ENCODE measurements at places on chromosomes 6 and 20.

DNA sequence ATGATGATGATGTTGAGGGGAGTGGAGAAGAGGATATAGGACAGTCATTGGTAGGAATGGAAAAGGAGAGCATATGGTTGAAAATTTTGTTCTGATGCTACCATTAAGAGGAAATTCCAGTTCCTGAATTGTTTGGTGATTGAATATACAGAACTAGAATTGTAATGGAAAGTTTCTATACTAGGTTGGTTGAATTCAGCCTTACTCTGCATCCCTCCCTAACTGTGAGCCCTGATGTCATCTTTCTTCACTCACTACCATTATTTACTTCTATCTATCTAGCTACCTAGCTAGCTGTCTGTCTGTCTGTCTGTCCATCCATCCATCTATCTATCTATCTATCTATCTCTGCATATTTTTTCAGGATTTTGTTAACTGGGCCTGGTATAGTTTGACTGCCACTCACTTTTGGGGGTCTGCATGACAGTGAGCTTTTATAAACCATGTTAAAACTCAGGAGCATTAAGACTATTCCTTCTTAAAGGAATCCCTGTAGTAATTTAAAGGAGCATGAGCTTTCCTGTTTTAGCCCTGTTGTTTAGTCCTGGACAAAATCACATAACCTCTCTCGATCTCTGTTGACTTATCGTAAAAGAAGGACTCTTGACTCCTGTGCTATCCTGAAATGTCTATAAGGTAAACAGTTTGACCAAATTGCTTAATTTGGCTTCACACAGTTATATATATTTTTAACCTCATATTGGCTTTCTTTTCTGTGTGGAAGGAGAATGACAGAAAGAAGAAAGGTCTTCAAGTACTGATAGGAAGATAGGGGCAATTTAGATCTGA is 71.4 kb downstream of the AKAP7 start:
- DNase-seq, result no peak

DNA sequence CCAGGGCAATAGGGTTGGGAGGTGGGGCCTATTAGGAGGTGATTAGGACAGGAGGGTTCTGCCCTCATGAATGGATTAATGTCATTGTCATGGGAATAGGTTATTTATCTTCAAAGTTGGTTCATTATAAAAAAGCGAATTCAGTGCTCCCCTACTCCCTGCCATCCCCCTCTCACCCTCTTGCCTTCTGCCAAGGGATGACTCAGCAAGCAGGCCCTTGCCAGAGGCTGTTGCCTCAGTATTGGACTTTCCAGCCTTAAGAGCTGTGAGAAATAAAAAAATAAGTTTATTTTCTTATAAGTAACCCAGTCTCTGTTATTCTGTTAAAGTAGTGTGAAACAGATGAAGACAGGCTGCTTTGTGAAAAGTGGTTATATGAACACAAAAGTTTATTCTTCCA is 381.1 kb upstream of the ZFP64 start:
- no peak for DNase-seq

- peak; percentile 59 for DNase-seq
Measured at GRCh38 chr6:158474961-158475343, 84.9 kb upstream of the TMEM181 start.

- DNase-seq, result no peak
Measured at GRCh38 chr20:36861625-36861874, 14.4 kb upstream of the TLDC2 start.

- no peak for DNase-seq
Measured at GRCh38 chr20:34070859-34071258, 41.2 kb downstream of the EIF2S2 start.

DNA sequence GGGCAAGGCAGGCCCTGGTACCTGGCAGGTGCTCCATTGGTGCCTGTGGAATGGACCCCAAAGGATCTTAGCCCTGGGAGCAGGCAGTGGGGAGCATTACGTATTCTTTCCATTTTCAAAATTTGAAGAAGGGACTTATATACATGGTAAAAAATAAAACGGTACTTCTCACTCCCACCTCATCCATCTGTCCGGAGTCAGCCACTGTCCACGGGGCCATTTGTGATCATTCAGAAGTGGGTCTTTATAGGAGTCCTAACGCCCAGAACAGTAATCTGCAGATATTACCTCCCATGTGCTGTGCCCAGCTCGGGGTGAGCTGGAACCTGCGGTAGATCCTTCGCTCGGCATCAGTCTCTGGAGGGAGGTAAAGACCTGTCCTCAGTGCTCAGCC is 110.4 kb downstream of the SYCP2 start:
- no peak for DNase-seq

DNA sequence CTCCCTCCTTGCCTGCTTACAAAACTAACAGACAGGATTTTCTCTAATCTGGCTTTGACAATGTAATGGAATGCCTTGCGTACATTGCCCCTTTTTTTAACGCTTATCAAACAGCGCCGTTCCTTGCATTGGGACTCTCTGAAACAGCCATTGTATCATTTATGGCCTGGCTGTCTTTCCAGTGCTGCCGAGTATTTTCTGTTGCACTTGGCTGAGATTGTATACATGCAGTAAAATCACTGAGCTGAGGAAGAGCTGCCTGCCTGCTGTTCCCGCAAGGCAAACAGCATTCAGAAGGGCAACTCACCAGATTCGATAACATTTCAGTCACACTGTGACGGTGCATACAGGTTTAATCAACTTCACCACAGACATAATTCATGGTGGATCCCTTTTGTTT is 106.0 kb downstream of the SH3BGRL2 start:
- DNase-seq, result no peak

GRCh38 chr6:121668259-121668658 is 232.8 kb downstream of the GJA1 start:
- DNase-seq, result no peak

GRCh38 chr6:132131758-132132157 is 180.6 kb upstream of the CCN2 start:
- peak; percentile 99 for DNase-seq

GRCh38 chr6:45702849-45703739 is 312.6 kb downstream of the CLIC5 start:
- no peak for DNase-seq

DNA sequence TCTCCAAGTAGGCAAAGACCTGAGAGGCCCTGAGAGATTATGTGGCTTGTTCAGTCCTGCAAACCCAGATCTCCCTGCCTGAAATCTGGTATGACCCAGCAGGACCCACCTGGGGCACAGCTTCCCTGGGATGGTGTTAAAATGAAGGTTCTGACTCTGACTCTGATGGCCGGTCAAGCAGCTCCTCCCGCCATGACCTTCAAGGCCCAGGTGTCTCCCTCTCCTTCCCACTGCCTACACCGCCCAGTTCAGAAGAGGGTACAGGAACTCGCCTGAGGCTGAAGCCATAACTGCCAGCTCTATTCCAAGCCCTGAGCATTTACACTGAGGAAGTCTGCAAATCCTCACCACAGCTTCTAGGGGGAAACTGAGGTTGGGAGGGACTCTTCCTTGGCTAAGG is 5.9 kb upstream of the CST7 start:
- no peak for DNase-seq

GRCh38 chr6:96861588-96861987 is 24.3 kb upstream of the GPR63 start:
- DNase-seq, result no peak

GRCh38 chr20:1108437-1108920 is 9.9 kb upstream of the PSMF1 start:
- DNase-seq, result peak; percentile 3

DNA sequence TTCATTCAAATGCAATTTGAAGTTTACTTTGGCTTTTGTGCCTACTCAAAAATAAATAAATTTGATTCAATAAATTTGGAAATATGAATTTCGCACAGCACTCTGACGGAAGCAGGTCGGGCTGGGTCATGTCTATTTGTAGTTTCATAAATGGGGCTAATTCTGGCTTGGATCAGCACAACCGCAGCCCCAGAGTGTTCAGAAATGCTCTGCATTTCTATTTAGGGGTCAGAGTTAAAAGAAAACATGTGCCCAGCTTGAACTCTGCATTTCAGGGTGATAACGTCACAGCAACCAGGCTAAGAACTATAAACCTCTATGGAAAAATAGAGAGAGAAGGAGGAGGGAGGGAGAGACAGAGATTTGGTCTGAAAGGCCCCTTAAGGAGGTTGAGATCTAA is 480.9 kb upstream of the NOX3 start:
- no peak for DNase-seq

DNA sequence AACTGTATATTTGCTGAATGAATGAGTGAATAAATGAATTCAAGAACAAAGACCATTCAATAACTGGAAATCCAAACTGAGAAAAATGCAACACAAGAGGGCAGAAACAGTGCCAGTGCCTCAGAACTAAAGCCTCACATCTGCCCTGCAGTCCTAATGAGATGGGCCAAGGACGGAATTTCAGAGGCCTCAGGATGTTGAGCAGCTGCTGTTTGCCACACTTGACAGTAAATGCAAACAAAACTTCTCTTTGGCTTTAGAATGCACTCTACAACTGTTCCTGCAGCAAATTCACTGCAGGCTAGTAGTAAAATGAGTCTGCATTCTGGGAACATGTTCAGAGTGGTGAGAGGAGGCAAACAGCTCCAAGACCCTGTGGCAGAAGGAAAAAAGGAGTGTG is 177.6 kb upstream of the LRFN2 start:
- DNase-seq, result no peak

GRCh38 chr6:35046862-35047261 is 94.3 kb downstream of the TCP11 start:
- DNase-seq, result no peak

- DNase-seq, result no peak
Measured at GRCh38 chr6:44224965-44225305, 1.5 kb downstream of the SLC29A1 start.

DNA sequence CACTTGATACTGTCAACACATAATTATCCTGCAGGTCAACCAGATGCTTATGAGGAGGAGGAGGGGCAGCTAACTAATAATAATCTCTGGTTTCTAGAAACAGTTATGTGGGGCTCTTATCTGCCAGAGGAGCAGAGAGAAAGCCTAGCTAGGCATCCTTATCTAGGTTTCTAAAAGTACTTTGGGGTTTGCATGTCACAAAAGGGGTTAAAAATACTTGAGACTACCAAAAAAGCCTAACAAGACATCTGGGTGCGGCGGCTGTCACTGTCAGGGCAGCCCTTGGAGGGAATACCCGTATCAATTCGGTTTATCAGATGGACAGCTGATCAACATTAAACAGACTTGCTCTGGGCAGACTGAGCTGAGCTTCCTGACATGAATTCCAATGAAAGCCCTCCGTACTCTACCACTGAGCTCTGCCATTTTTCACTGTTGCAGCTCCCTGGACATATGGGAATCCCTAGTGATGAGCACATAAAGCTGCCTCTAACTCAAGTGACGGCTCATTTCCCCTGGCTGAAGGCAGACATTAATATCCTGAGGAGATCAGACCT is 166.6 kb downstream of the PDSS2 start:
- DNase-seq, result no peak

- peak; percentile 82 for DNase-seq
Measured at GRCh38 chr20:41287327-41287726, 30.2 kb downstream of the ZHX3 start.

GRCh38 chr20:24530131-24530680 is 60.8 kb downstream of the SYNDIG1 start:
- DNase-seq, result no peak

GRCh38 chr6:134472046-134472445 is 154.1 kb upstream of the SGK1 start:
- DNase-seq, result no peak

- no peak for DNase-seq
Measured at GRCh38 chr6:30966154-30966553, 17.4 kb upstream of the MUC21 start.

GRCh38 chr6:151452750-151453427 is 963 bp upstream of the RMND1 start:
- peak; percentile 16 for DNase-seq

DNA sequence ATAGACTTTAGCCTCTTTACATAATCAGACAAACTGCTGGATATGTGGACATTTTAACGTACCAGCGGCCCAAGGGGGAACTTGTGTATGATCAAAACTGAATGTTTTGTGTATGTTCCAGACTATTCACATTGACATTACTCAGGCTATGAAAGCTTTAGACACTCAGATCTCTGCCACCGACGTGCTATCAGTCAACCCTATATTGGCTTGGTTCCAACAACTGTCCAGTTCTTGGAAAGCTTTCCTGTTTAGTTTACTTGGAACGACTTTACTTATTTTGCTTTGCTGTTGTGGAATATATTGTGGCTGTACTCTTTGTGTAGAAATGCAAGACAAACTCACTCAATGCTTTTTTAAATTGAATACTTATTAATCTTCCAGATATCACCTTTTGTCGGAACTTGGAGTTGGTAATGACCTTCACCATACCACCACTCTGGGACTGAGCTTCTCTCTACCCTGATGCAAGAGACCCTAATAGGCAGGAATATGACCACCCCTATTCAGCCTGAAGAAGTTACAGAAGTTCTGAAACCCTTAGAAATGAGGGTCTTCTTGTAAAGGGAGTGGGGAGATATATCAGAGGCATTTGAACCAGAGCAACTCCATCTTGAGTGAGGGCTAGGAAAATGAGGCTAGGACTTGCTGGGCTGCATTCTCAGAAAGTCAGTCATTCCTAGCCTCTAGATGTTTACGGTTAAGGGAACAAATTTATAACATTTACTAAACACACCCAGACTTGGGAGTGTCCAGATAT is 49.0 kb upstream of the PAX1 start:
- no peak for DNase-seq

All from NCI-H226 (cell line).